ENCODE measurements at places on chromosomes 1 and 21. TPM values are rescaled to one million over a fixed set of nuclear protein-coding genes. Genes with fewer than 3 reads are reported as not detected.

DNA sequence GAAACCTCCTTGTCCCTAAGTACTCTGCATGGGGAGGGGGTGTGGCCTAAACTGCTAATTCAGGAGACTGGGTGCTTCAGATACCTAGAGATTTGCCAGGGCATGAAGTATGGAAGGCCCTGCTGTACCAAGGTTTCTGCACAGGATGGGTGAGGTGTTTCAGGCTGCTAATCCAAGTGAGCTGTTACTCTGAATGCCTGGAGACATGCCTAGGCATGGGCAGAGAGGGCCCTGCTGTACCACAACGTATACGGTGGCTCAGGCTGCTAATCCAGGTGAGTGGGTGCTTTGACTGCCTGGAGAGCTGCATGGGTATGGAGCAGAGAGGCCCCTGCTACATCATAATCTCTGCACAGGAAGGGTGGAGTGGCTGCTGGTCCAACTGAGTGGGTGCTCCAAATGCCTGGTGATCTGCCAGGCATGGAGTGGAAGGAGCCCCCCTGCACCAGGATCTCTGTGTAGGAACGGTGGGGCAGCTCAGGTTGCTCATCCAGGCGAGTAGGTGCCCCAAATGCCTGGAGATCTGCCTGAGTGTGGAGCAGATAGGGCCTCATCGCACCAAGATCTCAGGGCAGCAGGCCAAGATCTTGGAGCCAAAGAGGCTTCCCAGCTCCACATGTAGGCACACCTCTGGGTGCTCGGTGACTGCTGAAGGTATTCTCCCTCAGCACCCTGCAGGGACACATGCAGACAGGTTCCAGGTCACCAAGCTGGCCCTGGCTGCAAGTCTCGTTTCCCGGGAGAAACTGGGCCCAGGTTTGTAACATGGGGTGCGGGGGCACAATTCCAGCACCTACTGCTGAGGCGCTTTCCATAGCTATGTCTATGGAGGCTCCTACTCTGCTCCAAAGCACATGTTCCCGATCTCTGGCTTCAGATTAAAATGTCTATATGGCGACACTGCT is 252.5 kb upstream of the PLXNA2 start:
- no peak for DNase-seq

GRCh38 chr1:156745881-156746280 is 5.0 kb upstream of the MRPL24 start:
- DNase-seq, result no peak

GRCh38 chr1:42380586-42381279 is at the start of gene RIMKLA:
Gene RIMKLA, plus strand, starts transcription at chr1:42380792. Its CDS starts 143 bp downstream, at chr1:42380935.
- peak; percentile 52 for DNase-seq

DNA sequence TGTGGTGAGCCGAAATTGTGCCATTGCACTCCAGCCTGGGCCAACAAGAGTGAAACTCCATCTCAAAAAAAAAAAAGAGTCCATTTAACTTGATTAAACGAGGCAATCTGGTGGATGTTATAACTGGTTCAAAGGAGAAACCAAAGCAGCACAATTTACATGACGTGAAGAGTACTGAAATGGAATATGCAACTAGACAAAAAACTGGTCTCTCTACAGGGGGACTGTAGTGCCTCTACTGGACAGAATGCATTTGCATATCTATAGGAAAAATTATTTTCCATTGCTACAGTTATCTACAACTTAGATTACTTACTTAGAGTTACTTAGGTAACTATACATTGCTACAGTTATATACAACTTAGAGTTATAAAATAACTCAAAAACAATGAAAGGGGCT is 2.7 kb upstream of the CAPN2 start:
- no peak for DNase-seq

GRCh38 chr1:185720633-185721272 is 13.4 kb upstream of the HMCN1 start:
- DNase-seq, result no peak

DNA sequence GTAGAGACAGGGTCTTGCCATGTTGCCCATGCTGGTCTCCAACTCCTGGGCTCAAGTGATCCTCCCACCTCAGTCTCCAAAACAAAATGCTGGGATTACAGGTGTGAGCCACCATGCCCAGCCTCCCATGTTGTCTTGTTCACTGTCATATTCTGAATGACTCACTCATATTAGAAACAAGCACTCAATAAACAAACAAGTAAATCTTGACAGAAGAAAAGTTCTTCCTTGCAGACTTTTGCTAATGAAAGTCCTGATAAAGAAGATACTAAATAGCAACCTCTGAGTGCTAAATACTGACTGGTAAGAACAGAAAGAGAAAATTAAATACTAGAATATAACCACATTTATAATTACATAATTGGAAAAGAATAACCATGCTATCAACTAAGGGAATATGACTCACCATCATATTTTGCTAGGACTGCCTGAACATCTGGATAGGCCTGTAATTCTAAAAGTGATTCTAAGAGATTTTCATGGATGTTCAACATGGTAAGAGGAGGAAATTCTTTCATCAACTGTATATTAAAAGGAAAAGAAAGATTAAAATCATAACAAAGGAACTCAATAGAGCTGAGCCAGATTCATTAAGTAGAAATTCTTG is 37.3 kb downstream of the ST7L start:
- DNase-seq, result no peak

CITED4 gene
- 2.4 TPM for total RNA-seq

DNA sequence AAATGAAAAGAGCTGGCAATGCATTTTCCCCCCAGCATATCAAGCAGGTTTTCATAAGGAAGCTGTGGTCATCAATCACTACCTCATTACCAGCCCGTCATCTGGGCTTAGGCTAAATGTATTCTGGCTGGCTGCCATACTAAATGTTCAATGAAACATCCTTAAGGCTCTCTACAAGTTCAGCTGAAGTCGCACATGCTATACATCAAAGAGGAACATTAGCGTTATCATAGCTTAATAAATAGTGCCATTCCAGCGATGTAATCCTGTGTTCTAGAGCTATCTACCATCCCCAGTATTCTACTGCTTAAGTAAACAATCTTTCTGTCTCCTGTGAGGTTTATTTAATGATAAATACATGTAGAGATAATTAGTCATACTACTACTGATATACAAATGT is 288.8 kb downstream of the DPYD start:
- no peak for DNase-seq

GRCh38 chr21:45361033-45361997 is 43.6 kb upstream of the COL18A1 start:
- DNase-seq, result no peak

RGS4 gene
- not detected for total RNA-seq

GBP1 gene
- 48.2 TPM for total RNA-seq

GRCh38 chr1:230299191-230300006 is 126.7 kb downstream of the PGBD5 start:
- no peak for DNase-seq

DNA sequence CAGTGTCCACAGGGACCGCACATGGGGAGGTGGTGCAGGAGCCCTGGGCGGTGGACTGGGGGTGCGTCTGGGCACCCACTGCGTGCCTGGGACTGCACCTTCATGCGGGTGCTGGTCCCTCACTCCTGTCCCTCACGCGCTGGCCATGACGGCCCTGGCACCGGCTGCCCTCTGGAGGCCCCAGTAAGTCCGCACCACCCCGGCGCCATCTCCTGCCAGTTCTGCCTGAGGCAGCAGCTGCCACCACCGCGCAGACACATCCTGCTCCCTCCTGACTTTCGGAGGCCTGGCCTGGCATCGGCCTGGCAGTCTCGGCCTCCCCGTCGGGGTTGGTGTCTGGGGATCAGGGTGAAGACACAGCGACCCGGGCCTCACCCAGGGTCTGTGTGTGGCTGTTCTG is 64.8 kb downstream of the MORN1 start:
- DNase-seq, result no peak

DNA sequence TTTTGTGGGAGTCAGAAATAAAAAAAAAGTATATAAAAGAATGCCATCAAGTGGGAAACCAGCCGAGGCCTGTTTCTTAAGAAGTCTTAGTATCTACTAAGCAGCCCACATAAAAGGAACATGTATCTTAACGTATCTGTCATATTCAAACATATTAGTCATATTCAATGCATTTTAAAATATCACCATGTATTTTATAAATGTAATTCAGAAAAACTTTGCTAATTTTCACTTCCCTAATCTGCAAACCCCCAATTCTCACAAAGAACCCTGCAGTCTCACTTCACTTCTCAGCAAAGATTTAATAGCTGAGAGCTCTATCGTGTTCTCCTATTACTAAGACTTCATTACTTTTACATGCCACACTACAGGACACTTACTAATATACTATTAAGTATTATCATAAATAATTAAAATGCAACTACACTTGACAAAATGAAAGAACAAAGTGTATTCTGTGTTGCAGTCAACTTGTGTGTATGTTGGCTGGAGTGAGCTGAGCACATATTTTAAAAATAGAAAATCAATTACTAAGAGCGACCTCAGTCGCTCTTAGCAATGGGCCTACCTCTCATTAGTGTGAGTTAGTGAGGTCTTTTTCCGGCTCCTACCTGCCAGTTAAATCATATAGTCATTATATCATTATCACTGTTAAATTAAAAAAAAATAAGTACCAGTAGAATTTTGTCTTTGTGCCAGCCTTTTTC is 484.3 kb downstream of the LMO4 start:
- DNase-seq, result no peak

DNA sequence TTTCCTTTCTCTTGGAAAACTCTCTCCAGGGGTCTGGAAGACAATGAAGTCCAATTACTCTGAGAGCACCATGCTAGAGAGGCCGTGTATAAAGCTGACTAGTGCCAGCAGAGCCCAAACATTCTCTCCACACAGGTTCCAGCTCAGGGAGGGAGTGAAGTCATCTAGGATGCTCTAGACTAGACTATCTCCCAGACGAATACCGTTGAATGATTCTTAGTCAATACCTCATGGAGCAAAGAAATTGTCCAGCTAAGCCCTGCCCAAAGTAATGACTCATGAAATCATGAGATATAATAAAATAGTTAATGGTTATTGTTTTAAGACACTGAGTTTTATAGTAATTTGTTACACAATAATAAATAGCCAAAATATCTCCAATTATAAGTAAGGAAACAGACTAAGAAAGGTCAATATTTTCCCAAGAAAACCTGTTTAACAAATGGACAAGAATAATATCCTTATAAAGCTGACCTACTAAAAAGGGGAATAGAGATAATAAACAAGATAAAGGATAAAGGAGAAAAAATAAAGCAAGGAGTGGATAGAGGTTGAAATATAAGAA is 163.9 kb upstream of the LRRC7 start:
- DNase-seq, result no peak

DNA sequence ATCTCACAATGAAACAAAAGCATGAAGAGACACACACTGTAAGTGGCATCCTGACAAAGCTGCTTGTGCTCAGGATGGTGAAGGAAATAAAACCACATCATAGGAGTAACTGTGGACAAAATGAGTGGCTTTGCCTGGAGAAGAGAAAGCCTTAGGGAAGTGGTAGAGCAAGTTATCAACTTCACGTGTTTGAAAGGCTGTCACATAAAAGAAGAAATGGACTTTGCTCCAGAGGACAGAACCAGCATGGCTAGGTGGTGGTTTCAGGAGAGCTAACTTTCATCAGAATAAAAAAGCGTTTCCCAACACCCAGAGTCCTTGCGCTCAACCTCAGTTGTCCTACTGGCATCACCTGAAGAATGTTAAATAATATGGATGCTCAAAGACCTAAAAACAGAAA is 139.9 kb downstream of the SETD4 start:
- no peak for DNase-seq

DNA sequence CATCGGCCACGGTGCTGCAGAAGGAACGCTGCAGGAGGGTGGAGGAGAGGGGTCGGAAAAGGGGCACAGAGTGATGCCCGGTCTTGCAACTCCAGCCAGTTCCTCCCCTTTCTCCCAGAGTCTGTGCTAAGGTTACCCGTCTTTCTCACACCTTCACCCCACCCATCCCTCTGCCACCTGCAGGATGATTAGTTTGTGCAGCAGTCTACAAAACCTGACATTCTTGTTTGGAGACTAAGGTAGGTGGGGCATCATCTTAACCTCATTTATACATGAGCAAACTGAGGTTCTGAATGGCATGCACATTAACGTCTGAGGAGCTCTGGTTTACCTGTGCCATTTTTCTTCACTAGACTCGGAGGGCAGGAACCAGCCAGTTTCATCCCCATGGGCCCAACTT is 232.3 kb downstream of the GRIK3 start:
- DNase-seq, result no peak

GJA4 gene
- 0.69 TPM for total RNA-seq

DNA sequence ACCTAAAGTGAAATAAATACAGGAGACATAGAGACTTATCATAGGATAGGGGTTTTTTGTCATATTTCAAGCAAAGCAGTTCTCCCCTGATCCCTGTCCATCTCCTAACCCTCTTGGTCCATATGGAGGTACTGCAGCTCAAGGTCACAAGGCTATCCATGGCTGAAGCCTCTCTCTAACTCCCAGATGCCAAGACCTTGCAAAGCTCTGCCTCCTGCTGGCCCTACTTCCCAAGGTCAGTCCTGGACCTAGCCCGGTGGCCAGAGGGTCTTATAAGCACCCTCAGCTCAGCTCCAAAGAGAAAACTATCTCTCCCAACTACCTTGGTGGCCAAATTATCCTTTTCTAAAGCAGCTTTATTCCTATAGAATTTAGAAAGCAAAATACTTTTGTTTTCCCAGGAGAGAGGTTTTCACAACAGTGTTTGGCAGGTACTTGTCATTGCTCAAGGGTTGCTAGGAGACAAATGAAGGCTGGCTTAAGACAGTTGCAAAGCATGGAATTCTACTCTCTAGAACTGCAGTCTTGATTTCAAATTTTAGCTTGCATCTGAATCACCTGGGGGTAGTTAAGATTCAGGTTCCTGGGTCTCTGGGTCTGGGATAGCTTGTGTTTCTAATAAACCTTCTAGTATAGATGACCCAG is 121.5 kb downstream of the XCL2 start:
- DNase-seq, result no peak

ANGPTL3 gene
- total RNA-seq, result not detected

ATF3 gene
- 67.4 TPM for total RNA-seq

DAP3 gene
- total RNA-seq, result 137 TPM

DNA sequence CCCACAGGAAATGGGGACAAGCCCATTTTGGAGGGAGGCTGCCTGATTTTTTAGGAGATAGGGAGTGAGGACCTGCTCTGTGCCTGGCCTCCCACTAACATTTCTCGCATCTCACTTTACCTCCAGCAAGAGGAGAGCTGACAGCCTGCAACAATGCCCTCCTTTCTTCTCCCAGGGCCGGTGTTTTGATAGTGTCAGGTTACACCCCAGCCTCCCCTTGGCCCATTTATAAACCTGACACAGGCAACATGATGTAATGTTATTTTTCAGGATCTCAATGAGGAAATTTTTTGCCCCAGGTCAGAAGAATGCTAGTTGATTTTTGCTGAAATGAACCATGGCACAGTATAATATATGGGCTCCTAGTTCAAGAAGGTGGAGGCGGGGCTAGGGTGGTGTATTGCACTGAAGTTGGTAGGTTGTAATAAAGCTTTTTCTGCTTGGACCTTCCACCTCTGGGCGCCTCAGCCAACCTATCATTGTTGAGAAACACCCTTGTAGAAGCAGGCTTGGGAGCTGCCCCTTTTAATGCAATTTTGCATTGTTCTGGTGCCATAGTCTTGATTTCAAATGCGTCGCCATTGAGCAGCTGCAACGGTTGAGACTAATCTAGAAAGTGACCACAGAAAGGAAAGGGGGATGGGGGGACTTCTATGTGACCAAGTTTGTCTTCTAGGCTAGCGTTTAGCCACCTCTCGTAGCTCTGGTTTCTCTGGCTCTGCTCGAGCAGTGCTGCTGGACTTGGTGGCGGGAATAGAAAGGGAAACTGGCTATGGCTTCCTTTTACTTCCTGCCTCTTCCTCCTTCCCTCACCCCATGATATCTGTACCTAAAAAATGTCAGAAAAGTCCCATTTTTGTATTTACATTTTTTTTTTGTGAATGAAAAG is 53.0 kb downstream of the PBX1 start:
- DNase-seq, result no peak

CRYAA gene
- total RNA-seq, result not detected

CFAP107 gene
- total RNA-seq, result not detected

TNFSF18 gene
- not detected for total RNA-seq

UBXN10 gene
- total RNA-seq, result 0.33 TPM

RIIAD1 gene
- not detected for total RNA-seq

Measured in activated naive CD4-positive, alpha-beta T cell treated with anti-CD3 and anti-CD28 coated beads for 36 hours (primary cell).